ENCODE measurements at places on chromosomes 12 and 14. TPM values are rescaled to one million over a fixed set of nuclear protein-coding genes. Genes with fewer than 3 reads are reported as not detected.

DNA sequence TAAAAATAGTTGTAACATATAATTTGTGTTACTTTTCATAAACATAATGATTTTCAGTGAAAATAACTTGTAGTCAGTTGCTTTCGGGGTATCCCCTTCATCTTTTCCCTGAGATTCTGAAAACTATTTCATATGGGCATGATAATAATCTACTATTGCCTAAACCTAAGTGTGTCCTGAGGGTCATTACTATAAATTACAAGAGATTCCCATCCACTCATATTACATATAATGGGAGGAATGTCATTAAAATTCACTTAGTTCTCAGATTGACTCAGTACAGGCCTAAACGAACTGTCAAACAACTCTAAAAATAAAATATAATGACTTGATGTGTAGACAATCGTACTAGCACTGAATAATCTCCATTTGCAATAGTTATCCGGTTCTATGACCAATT, 72.7 kb downstream of the PTPRR start:
- no peaks in the 10 kb centered on the region for H3K36me3 ChIP-seq
- DNase-seq = no peak
- H3K4me3 ChIP-seq = no peak overlapping the region
- H3K4me1 ChIP-seq = no peaks in the 10 kb centered on the region
- H3K27me3 ChIP-seq = no peaks in the 10 kb centered on the region
- H3K27ac ChIP-seq = no peak overlapping the region

DNA sequence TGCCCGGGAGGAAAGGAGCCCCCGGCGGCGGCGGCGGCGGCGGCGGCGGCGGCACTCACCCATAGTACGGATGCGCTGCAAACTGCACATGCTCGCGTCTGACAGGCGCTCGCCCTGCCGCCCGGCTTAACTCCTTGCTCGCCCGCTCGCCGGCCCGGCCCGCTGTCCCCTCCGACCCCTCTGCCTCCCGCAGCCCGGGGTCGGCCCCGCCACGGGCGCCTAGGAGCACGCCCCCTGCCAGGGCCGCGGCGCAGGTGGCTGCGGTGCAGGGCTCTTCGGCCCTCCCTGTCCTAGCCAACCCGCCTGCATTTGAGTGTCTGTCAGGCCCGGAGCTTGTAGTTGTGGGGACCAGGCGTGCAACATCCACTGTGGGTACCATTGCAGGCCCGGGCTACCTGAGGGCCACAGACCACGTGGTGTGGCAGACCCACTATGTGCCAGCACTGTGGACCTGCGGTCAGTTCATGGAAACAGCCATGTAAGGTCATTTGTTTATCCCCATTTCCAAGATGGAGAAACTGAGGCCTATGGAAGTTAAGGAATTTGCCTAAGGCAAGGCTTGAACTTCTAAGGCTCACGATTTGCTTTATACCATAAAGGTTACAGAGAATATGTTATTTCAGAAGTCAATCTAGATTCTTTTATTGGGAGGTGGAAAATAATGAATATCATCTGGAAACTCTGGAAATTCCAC, 17.6 kb upstream of the PLEKHH1 start:
- H3K36me3 ChIP-seq = no peaks in the 10 kb centered on the region
- H3K4me3 ChIP-seq = peak overlapping the region; percentile 59
- DNase-seq = peak; percentile 53
- no peak overlapping the region for H3K27ac ChIP-seq
- peaks cover 30% of the 10 kb centered on the region for H3K4me1 ChIP-seq
- peaks cover 2% of the 10 kb centered on the region for H3K27me3 ChIP-seq

CCDC184 gene
- 0.34 TPM for total RNA-seq

OR4E1 gene
- not detected for total RNA-seq

DNA sequence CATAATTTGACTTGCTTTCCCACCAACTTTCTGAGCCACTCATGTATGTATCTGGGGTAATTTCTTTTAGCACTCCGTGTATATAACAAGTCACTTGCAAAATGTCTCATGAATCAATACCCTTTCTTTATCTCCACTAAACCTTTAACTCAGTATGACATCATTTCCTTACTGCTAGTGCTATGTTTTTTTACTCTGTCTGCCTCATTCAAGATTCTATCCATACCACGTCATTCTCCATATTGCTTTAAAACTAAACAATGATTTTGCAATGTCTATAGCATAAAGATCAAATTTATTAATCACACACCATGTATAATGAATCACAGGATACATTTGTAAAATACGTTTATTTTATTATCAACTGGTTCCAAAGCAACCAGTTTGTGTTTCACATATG, 178.2 kb downstream of the PIK3C2G start:
- no peaks in the 10 kb centered on the region for H3K4me1 ChIP-seq
- no peak for DNase-seq
- H3K27ac ChIP-seq = no peak overlapping the region
- H3K36me3 ChIP-seq = no peaks in the 10 kb centered on the region

CLEC14A gene
- not detected for total RNA-seq

ABCC9 gene
- total RNA-seq = not detected

DNA sequence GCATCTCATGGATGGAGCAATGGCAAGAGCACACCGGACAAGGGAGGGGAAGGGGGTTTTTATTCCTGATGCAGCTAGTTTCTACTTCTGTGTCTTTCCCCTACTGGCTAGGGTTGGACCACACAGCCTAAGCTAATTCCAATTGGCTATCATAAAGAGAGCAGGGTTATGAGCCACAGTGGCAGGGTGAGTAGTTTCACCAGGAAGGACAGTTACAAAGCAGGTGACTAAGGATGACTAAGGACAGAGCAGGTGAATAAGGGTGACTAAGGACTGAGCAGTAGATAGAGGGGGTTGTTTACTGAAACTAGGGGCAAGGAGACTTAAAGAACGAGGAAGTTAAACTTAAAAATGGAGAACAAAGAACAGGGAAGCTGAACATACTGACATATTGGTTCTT, 321.4 kb upstream of the SEL1L start:
- no peaks in the 10 kb centered on the region for H3K27me3 ChIP-seq
- no peak for DNase-seq
- H3K27ac ChIP-seq = no peak overlapping the region
- H3K4me1 ChIP-seq = no peaks in the 10 kb centered on the region
- peaks cover 4% of the 10 kb centered on the region for H3K36me3 ChIP-seq
- H3K4me3 ChIP-seq = no peak overlapping the region

GRCh38 chr12:47837190-47838171, 17.8 kb upstream of the HDAC7 start:
- no peaks in the 10 kb centered on the region for H3K27me3 ChIP-seq
- H3K27ac ChIP-seq = peak overlapping the region; percentile 79
- peaks cover 57% of the 10 kb centered on the region for H3K4me1 ChIP-seq
- peak; percentile 77 for DNase-seq

DNA sequence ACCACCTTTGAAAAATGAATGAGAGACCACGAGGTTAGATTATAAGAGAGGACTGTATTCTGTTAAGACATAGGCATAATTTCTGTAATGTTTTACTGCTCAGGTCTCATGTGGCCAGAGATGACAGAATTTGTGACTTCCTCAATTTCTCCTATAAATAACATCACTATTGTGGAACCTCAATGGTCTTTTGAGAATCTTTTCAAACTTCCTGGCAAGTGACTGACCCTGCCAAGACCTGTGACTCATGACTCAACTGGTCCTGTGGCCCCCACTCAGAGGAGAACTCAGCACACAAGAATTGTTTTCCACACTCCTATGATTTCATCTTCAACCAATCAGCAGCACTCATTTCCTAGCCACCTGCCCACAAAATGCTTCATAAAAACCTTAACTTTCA, 508.2 kb upstream of the ATP2B1 start:
- DNase-seq = no peak
- H3K27me3 ChIP-seq = peaks cover 6% of the 10 kb centered on the region

SERPINA5 gene
- not detected for total RNA-seq

- peaks cover 11% of the 10 kb centered on the region for H3K27me3 ChIP-seq
- no peak overlapping the region for H3K27ac ChIP-seq
- H3K36me3 ChIP-seq = no peaks in the 10 kb centered on the region
- no peak overlapping the region for H3K4me3 ChIP-seq
- DNase-seq = no peak
- H3K4me1 ChIP-seq = no peaks in the 10 kb centered on the region
These were observed 65.2 kb upstream of the DIO3 start for GRCh38 chr14:101495827-101496775.

- no peaks in the 10 kb centered on the region for H3K36me3 ChIP-seq
- no peaks in the 10 kb centered on the region for H3K27me3 ChIP-seq
- no peak for DNase-seq
- H3K4me1 ChIP-seq = no peaks in the 10 kb centered on the region
These were observed 47.1 kb downstream of the SLC2A13 start for GRCh38 chr12:40058721-40059190.

KCNA5 gene
- total RNA-seq = not detected

DNA sequence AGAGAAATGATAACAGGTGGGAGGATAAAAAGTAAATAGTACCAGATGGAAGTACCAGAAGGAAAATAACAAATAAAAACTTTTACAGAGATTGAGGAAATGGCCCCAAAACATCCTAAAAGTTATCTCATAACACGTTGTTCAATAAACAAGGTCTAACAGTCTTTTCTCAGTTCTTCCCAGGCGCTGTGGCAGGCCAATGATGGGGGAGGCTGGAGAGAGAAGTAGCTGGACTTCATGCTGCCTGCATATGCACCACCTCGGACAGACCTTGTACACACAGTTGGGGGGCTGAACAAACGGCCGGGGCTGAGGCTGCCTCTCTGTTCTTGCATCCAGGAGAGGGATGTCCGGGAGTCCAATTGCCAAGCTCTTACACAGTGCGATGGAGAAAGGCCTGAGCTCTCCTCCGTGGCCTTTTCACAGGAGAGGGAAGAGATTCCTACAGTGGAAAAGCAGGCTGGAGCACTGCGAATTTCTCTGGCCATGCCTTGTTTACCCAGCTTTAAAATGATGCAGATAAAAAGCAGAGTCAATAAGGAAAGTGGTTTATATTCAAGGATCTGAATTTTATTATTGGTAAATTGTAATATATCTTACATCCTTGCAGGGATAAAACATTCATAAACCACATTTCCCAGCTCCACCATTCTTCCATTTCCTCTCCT, 109.8 kb downstream of the PHLDA1 start:
- H3K27ac ChIP-seq = no peak overlapping the region
- peaks cover 21% of the 10 kb centered on the region for H3K4me1 ChIP-seq
- H3K27me3 ChIP-seq = no peaks in the 10 kb centered on the region
- no peak overlapping the region for H3K4me3 ChIP-seq
- peaks cover 16% of the 10 kb centered on the region for H3K36me3 ChIP-seq

- DNase-seq = peak; percentile 52
- peak overlapping the region; percentile 4 for H3K27ac ChIP-seq
- peaks cover 37% of the 10 kb centered on the region for H3K4me1 ChIP-seq
These were observed 8.1 kb upstream of the P2RX7 start for GRCh38 chr12:121124402-121125109.

COQ5 gene
- 35.5 TPM for total RNA-seq

MSRB3 gene
- total RNA-seq = not detected

- H3K36me3 ChIP-seq = no peaks in the 10 kb centered on the region
- no peaks in the 10 kb centered on the region for H3K27me3 ChIP-seq
- peaks cover 23% of the 10 kb centered on the region for H3K4me1 ChIP-seq
These were observed 21.7 kb upstream of the DUSP6 start for GRCh38 chr12:89373763-89374572.

- no peaks in the 10 kb centered on the region for H3K27me3 ChIP-seq
- H3K36me3 ChIP-seq = no peaks in the 10 kb centered on the region
- H3K27ac ChIP-seq = no peak overlapping the region
- no peak overlapping the region for H3K4me3 ChIP-seq
- no peak for DNase-seq
These were observed 101.4 kb downstream of the FOXA1 start for GRCh38 chr14:37493606-37494005.

DNA sequence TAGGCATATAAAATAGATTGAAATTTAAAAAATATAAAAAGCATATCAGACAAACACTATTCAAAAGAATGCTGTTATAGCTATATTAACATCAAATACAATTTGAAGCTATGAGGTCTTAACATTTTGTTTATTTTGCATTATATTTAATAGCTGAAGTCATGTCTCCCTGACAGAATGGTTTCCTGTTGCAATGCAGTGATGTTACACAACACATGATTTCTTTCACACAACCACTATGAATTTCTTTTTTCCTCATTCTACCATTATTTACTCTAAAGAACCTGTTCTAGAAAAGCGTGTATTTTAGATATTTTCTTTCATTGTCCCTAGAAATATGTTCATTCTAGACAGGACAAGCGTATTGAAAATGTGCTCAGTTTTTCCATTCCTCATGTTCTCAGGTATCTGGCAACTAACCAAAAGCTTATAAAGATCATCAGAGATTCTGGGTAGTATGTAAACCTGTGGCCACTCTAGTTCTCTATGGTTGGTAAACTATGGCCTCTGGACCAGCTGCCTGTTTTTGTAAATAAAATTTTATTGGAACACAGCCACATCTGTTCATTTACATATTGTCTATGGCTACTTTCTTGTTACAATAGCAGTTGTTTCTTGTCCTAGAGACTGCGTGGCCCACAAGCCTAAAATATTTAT, 183.8 kb downstream of the FOXA1 start:
- no peaks in the 10 kb centered on the region for H3K27me3 ChIP-seq
- no peak for DNase-seq
- no peaks in the 10 kb centered on the region for H3K36me3 ChIP-seq
- no peaks in the 10 kb centered on the region for H3K4me1 ChIP-seq

NUAK1 gene
- not detected for total RNA-seq

KRT86 gene
- not detected for total RNA-seq

GRCh38 chr12:52205612-52206303, 13.9 kb upstream of the KRT80 start:
- H3K27ac ChIP-seq = no peak overlapping the region
- DNase-seq = no peak
- H3K27me3 ChIP-seq = peaks cover 8% of the 10 kb centered on the region
- no peak overlapping the region for H3K4me3 ChIP-seq

GRCh38 chr14:54638135-54638446, 71.2 kb downstream of the SAMD4A start:
- H3K4me1 ChIP-seq = peaks cover 2% of the 10 kb centered on the region
- peaks cover 5% of the 10 kb centered on the region for H3K27me3 ChIP-seq
- DNase-seq = no peak
- H3K4me3 ChIP-seq = no peak overlapping the region
- no peaks in the 10 kb centered on the region for H3K36me3 ChIP-seq

DNA sequence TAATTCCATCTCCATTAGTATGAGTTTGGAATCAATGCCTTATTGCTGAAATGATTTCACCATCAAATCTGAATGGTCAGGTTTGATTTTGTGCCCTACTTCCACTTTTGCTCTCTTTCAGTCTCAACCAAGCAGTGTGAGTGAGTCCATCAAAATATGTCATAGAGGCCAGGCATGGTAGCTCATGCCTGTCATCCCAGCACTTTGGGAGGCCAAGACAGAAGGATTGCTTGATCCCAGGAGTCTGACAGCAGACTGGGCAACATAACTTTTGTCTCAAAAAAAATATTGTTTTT, 22.0 kb upstream of the HSP90B1 start:
- no peak overlapping the region for H3K27ac ChIP-seq
- peaks cover 4% of the 10 kb centered on the region for H3K36me3 ChIP-seq
- H3K27me3 ChIP-seq = no peaks in the 10 kb centered on the region
- H3K4me3 ChIP-seq = no peak overlapping the region
- DNase-seq = no peak
- peaks cover 55% of the 10 kb centered on the region for H3K4me1 ChIP-seq
